ENCODE measurements at places on chromosomes 12 and 14. TPM values are rescaled to one million over a fixed set of nuclear protein-coding genes. Genes with fewer than 3 reads are reported as not detected.

GRCh38 chr14:53663709-53664108 lies 292.9 kb downstream of the BMP4 start:
- peak; percentile 31 for DNase-seq

DNA sequence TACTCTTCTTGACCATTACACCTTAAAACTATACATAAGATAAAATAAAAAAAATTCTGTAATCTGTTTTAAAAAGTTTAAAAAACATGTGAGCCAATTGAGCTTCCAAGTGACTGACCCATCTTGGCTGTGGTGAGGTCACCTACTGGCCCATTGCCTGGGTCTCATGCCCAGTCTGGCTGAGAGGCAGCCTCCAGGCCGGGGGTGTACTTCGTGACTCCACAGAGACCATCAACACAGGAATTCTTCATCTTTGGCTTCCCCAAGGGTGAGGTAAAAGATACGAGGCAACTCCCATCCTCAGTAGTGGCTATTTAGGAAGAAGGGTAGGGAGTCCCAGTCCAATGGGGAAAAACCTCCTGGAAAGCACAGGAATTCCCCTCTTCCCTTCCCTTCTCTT lies 113.2 kb downstream of the APAF1 start:
- DNase-seq: no peak

- no peak for DNase-seq
Observed at GRCh38 chr12:50059440-50060119, 2.2 kb downstream of the ASIC1 start.

GRCh38 chr14:101069666-101070362 lies 166.3 kb upstream of the RTL1 start:
- no peak for DNase-seq

- DNase-seq: peak; percentile 61
Observed at GRCh38 chr14:86296173-86296572, 766.2 kb downstream of the FLRT2 start.

GRCh38 chr14:87955501-87955900 lies 37.5 kb downstream of the GALC start:
- no peak for DNase-seq

DNA sequence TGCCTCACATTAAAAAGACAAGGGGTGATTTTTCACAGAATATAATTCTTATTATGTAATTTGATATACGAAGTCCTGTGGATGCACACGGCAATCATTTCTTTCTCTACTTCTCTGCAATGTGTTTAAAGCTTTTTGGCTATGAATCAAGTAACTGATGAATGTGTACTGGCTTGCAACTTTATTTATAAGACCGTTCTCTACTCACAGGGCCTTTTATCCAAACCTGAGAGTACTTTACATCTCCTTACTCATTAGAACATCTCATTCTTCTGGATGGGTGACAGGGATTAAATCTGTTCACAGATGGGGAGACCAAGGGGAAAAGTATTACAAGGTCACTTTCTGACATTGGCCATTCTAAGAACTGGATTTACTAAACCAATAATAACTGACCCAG lies 215.8 kb upstream of the DIO2 start:
- no peak for DNase-seq

DNA sequence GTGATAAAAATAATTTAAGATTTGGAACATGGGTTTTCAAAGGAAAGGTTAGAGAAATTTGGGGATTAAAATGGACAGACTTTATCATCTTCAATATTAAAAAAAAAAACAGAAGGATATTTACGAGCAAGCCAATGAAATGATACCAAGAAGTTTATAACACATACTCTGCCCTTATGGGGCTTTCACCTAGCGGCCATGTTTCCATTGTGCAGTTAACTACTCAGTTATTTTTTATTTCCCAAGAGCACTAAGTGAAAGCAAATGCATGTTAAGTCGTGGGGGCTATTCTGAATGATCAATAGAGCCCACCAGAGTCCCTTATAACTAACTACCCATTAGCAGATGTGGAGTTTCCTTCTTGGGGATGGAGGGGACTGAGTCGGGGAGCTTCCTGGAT lies 53.9 kb downstream of the ETV6 start:
- no peak for DNase-seq

- peak; percentile 35 for DNase-seq
Observed at GRCh38 chr14:71416392-71416791, 509.1 kb downstream of the PCNX1 start.

GRCh38 chr14:92982956-92983355 lies 60.0 kb downstream of the CHGA start:
- DNase-seq: peak; percentile 18

DNA sequence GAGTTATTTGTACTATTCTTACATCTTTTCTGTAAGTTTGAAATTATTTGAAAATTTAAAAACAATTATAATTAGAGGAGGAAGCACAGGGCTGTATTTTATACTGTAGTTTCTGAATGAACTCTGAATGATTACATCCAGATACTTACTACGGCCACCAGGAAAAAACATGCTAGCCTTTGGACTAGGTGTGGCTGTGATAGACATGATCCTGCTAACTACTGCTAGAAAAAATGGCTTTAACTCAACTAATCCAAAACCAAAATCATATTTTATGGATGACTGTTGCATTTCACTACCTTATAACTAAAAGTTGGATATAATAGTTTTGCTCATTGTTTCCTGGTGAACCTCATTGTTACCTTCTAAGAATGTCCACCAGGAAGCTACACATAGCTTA lies 15.1 kb upstream of the SLC25A3 start:
- DNase-seq: no peak

- DNase-seq: peak; percentile 26
Observed at GRCh38 chr14:23559010-23559925, 3.2 kb downstream of the THTPA start.

DNA sequence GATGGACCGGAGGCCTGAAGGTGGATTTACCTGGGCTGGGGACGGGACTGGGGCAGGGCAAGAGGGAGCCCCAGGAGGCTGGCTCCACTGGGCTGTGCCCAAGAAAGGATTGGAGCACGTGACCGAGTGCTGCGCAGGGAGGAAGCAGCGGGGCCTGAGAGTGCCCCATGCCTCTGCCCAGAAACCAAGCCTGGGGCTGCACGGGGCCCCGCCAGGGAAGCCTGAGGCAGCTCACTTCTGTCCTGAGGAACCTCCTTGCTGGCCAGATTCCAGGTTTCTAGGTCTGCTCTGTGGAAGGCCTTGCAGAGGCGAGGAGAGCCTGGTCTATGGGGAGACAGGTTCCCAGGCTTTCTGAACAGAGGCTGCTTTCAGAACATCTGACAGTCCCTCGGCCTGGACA lies 10.4 kb downstream of the NGB start:
- no peak for DNase-seq

GRCh38 chr12:10409392-10409791 lies at the start of gene KLRC4:
KLRC4 (minus strand) TSS chr12:10409757; CDS start chr12:10409575, 182 bp downstream.
- DNase-seq: no peak

DNA sequence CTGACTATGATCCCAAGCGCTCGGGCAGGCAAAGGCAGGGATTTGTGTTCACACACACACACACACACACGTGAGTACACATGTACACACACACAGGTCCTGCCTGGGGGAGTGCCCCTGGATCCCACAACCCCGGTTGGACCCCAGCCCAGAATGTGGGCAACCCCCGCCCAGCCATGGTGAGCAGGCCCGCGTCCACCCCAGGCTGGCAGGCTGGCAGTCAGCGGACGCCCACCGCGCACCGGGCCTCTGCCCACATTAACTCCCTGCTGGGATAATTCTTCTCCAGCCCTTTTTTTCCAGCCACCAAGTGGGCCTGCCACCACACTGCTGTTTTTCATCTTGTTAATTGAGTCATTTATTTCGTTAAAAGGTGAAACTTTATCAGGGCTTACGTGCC lies 256.2 kb downstream of the BCL11B start:
- DNase-seq: no peak

GRCh38 chr12:3791256-3791874 lies 38.5 kb upstream of the CRACR2A start:
- no peak for DNase-seq

- DNase-seq: peak; percentile 34
Observed at GRCh38 chr12:93521225-93522080, 51.0 kb upstream of the SOCS2 start.

DNA sequence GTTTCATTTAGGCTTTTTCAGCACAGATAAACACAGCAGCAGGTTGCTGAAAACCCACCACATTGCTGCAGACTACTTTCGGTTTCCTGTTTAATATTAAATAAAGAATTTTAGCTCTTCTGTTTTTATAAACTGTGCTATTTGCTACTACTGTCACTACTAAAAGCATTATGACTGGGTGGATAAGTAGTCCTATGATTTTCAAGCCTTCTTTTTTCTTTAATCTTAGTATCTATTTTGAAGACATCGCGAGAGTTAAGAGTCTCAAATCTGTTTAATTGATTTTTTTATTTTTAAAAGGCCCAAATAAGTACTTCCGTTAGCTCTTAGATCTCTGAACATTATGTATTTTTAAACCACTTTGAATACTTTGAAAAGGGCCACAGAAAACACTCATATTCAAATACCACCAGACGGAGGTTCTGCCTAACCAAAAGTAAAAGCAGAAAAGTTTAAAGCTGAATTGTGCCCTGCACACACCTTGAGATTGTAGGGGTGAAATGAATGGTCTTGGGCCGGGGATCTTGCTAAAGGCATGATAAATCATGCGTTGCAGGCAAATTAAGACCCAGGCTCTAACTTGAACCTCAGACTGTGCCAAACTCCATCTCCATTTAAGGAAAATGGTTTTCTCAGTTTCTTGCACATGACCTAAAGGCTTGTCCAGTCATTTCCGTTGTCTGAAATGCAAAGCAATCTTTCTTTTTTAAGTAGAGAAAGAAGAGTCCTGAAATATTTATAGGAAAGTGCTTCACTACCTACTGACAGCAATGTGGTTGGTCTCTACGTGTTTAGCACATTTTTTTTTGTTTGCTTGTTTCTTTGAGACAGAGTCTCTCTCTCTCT lies 13.6 kb upstream of the FOXN3 start:
- peak; percentile 72 for DNase-seq

GRCh38 chr14:36301159-36301558 lies 19.3 kb downstream of the MBIP start:
- DNase-seq: no peak

DNA sequence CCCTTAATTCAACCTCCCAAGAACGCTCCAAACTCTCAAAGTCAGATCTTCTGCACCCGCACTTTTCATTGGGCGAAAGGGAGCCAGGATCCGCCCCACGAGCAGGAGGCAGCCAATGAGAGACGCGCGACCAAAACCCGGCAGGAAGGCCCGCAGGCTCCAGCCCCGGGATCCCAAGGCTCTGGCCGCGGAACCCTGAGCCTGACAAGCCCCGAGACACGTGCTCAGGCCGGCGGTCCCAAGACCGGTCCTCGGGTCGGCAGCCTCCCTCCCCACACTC lies 438 bp downstream of the DDX54 start:
- peak; percentile 73 for DNase-seq

DNA sequence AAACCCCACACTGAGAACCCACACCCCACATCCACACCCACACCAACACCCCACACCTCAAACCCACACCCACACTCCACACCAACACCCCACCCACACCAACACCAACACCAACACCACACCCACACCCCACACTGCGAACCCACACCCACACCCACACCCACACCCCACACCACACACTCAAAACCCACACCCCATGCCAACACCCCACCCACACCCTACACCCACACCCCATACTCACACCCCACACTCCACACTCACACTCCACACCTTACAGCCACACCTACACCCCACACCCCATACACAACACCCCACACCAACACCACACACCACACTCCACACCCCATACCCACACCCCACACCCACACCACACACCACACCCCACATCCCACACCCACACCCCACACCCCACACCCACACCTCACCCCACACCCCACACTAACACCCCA lies 38.0 kb downstream of the TMEM120B start:
- DNase-seq: no peak

- DNase-seq: peak; percentile 76
Observed at GRCh38 chr12:50932787-50933280, 19.5 kb upstream of the HIGD1C start.

GRCh38 chr14:99529899-99530298 lies 48.7 kb downstream of the CCNK start:
- DNase-seq: no peak

TAS2R8 gene
- total RNA-seq: not detected

NKX2-1 gene
- total RNA-seq: not detected

WNT5B gene
- total RNA-seq: 11.0 TPM

SMOC1 gene
- total RNA-seq: 0.10 TPM

KCNH3 gene
- total RNA-seq: 4.3 TPM

GXYLT1 gene
- 13.9 TPM for total RNA-seq

BEGAIN gene
- total RNA-seq: 1.0 TPM

PSMC6 gene
- 141 TPM for total RNA-seq

STXBP6 gene
- total RNA-seq: 0.17 TPM

FAM222A gene
- total RNA-seq: 3.1 TPM

PTHLH gene
- 0.40 TPM for total RNA-seq

TAS2R30 gene
- 0.52 TPM for total RNA-seq

ZDHHC22 gene
- total RNA-seq: not detected
